Activated T-cell treated with anti-CD3 and anti-CD28 coated beads for 4 hours (primary cell): ENCODE measurements at places on chromosomes 1 and 21.
A peak's percentile ranks its signal among the peaks of the same experiment; 100 is the strongest.

- DNase-seq: peak; percentile 36
These were observed 241.0 kb downstream of the KCNJ6 start for GRCh38 chr21:37675202-37675801.

DNA sequence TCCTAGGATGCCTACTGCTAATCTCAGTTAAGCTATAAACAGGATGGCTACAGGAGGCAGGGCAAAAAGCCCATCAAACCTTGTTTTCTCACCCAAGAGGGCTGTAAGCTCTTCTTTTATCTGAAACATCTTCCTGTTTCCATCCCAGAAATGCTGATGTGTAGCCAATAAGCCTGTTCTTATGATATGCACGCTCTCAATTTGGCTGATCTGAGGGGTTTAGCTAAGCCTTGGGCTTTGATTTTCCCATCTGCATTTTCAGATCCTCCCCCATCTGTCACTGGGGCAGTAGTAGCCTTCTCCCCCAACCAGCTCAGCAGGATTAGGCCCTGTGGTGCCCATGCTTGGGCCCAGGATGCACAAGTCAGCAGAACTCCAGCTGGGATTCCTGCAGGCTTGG is 105.0 kb downstream of the BRINP2 start:
- no peak for DNase-seq

DNA sequence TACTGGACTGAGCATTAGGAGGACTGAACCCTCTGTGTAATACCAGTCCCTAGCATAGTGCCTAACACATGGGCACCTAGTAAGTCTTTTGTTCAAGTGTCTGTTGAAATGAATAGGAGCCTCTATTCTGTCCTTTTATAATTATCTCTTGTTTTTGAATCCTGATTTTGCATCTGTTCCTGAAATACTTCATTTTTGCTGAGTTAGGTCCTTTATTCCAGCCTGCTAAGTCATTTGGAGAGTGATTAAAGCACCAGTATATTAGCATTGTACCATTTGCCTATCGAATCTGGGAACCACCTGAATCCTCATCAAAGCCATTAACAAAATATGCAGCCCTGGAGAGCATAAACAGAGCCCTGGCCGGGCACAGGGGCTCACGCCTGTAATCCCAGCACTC is 32.3 kb downstream of the YARS1 start:
- DNase-seq: no peak

GRCh38 chr1:156510709-156511108 is 10.1 kb upstream of the MEF2D start:
- no peak for DNase-seq

GRCh38 chr1:41448821-41449220 is 35.7 kb downstream of the EDN2 start:
- no peak for DNase-seq

DNA sequence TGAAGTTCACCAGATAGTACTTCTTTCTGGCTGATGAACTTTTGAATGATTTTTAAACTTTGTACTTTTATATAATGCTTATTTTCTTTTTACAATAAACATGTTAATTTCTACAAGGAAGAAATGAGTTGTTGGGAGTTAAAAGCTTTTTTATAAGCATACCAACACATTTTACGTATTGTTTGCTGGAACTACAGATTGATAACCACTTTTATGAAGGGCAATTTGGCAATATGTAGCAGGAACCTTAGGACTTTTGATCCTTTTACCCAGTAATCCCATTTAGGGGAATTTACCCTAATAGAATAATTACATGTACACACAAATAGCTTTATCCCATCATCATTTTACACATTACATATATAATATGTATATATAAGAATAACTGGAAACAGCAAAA is 16.3 kb downstream of the PRPF38A start:
- no peak for DNase-seq

DNA sequence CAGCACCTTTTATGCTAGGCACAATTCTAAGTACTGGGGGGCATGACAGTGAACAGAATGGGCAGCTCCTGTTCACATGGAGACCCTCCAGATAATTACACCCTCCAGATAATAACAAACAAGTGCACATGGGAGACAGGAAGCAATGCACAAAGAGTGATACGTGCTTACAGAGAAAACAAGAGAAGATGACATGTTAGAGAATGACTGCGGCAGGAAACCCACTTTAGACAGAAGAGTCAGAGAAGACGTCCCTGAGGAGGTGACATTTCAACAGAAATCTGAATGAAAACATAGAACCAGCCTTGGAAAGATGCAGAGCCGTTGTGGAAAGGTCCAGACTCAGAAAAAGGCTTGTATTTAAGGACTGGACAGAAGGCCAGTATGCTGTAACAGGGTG is 54.7 kb upstream of the ARTN start:
- DNase-seq: no peak

DNA sequence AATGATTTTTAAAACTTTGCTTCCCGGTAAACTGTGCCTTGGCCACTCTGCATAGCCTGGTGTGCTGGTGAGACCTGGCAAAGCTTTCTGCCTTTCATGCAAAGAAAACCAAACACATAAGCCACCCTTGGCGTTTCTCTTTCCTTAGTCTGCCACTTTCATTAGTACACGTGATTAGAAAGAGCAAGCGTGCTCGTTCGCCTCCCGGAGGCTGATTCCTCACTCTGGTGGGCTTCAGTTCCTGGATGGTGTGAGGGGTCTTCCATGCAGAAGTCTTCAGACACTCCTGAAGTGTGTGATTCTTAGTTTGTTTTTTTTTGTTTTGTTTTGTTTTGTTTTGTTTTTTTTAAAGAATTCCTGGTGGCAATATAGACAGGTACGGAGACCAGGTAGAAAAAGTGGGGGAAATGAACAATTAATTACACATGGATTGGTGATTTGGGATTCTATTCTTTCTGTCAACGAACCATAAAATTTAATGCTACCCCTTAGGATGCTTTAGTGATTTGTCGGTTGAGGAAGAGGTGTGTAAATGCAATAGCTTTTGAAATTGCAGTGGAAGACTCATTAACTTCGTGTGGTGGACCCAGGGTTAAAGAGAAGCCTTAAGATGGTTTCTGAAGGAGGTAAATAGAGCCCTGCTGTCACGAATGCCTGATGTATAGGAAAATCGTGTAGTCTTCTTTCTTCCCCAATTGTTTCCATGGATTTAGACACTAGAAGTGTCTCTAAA is 2.1 kb downstream of the GALNT2 start:
- no peak for DNase-seq

DNA sequence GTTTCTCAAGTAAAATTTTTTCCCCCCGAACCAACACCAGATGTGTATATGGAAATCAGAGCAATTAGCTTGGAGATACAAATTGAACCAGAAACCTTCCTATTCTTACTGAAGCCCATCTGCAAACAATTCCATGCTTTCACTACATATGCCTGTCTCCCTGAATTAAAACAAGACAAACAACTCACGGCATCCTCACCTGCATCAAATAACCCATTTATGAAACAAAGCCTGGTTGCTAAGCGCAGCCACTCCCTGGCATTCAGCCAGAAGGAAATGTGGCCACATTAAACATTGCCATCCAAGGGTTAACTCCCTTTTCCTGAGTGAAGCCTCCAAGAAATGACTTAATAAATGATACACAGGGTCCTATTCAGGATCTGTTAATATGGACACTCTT is 55.3 kb downstream of the APP start:
- no peak for DNase-seq

- DNase-seq: peak; percentile 76
These were observed at the start of gene EPS15 for GRCh38 chr1:51519048-51519864. TSS of gene EPS15 (minus strand) at chr1:51519266. CDS start at chr1:51519231, 35 bp downstream.

DNA sequence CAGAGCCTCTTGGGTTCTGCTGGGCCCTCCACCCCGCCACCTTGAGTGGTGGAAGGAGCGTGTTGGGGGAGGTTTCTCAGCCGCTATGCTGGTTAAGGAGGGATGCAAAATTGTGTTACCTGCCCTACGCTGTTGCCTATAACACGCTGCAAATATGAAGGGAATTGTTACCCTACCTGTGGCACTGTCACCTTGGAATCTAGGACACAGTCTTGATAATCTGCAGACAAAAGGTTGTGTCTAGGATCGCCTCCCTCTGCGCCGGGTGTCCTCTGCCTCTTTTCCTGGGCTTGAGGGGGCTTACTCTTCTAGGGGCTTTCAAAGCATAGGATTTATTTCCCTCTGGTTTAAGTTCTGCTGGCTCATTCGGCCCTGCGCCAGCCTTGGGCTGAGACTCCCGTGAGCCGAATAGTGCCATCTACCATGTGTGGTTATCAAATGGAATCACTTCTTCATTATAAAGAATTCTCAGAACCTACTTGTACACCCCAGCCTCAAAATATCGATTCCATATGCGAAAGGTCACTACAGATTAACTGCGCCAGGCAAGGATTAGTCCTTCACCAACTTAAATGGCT is 697 bp downstream of the SLC22A15 start:
- DNase-seq: no peak

- peak; percentile 30 for DNase-seq
These were observed 246.2 kb downstream of the NPHP4 start for GRCh38 chr1:5745800-5746610.

- DNase-seq: no peak
These were observed 35.2 kb downstream of the RGL1 start for GRCh38 chr1:183840140-183840539.

DNA sequence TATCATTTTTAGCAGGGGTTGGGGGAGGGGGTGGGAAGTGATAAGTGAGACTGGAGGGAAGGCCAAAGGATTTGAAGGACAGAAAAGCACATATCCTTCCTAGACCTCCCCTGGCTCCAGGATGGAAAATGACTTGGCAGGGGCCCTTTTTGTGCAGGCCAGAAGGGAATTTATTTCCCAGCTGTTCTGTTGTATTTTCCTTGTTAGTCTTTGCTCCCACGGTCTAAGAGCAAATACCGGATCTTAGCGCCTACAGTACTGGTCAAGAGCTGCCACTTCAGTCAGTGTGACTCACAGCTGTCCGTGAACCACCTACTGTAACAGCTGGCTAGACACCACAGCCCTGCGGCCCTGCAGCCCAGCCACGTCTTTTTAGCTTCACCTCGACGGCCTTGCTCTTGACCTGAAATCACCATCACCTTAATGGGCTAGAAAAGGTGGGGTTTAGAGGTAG is 51.0 kb upstream of the ERRFI1 start:
- DNase-seq: no peak

DNA sequence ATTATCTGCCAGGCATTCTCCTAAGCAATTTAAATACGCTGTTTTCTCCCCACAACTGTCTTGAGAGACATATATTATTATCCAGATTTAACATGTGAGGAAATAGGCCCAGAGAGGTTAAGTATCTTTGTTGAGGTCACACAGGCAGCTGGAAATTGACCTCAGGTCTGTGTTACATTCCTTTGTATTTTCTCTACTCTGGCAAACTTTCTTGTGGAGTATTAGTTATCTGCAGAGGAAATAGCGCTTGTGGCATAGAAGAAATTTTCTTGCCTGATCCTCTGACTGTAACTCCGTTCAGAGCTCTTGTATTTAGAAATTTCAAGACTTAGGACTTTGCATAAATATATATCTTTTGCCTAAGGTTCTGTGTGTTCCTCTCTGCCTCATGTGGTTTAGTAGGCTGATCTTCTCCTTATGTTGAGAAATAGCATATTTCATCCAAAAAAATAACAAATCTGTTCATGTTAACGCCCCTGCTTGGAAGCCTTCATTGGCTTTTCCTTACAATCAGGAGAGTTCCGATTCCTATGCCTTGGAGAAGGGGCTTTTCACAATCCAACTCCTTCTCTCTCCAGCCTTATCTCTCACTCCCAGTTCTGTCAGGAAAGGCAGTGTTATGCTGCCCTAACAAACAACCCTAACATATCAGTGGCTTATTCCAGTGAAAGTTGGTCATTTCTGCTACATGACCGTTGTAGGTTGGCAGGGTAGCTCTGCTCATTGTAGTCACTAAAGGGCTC is 2.5 kb upstream of the JUN start:
- DNase-seq: no peak

GRCh38 chr21:40555021-40555528 is 291.9 kb downstream of the DSCAM start:
- no peak for DNase-seq

GRCh38 chr1:14118691-14119485 is 418.9 kb downstream of the PRDM2 start:
- DNase-seq: no peak

DNA sequence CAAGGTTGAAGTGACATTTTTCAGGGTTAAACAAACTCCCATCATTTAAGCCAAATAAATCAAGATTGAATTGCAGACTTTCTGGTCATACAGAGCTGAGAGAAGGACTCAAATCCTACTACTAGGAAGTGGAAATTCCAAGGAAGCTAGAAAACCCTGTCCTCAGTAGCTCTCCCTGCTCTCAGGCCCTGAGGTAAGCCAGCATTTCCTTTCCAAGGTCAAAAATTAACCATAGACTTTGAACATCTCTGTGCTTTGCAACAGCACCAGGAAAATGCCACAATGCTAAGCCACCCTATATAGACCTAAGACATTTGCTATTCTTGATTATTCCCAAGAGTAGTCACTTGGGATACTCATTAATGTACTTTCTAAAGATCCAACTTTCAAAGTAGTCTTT is 45.1 kb downstream of the LUZP1 start:
- no peak for DNase-seq

- no peak for DNase-seq
These were observed 39.2 kb downstream of the CNN3 start for GRCh38 chr1:94887603-94888171.

DNA sequence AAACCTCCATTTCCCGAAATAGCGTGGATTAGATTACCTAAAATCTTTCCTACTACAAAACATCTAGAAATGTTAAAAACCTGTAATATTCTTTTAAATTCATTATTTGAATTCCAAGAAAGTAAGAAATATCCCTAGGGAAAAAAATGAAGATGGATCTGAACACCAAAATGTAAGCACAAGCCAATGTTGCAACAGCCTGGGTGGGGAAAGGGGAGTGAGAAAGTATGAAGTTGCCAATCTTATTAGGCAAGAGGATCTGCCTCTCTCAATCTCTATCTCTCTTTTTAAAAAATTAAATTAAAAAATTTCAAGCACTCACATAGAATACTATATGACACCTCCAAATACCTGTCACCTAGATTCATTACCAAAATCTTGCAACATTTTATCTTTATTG is 74.9 kb upstream of the IRF2BP2 start:
- DNase-seq: no peak

DNA sequence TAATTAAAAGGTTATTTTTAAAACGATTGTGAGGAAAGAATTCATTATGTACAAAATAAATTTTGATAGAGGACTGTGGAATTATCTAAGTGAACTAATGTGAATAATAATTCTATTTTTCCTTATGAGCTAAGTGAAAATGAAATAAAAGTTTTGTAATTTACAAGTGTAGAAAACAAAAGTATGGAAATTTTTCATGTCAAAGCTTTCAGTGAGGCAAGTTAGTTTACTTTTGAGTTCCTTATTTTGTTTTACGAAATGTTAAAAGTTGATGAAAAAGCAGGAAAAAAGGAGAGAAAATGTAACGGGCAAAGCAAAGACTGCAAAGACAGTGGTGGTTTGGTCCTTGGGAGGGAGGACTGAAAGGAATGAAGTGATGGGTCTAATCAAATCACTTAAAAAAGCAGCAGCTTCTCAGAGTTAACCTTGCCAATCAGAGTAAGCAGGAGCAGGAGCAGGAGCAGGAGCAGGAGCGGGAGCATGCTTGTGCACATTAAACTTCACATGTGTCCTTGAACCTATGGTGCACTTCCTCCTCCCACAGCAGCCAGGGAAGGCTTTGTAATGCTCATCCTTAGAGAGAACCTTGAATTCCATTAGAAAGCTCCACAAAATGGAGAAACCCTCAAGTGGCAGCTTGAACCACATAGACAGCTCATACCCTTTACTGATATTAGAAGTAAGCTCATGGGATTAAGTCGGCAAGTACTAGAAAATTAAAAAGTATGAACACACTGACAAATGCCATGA is 133.4 kb downstream of the LHX4 start:
- no peak for DNase-seq

- DNase-seq: no peak
These were observed 939 bp upstream of the CCN1 start for GRCh38 chr1:85579622-85580021.
